ENCODE measurements at places on chromosomes 4 and X.

GRCh38 chrX:100341142-100341510, 68.9 kb downstream of the PCDH19 start:
- DNase-seq = no peak

DNA sequence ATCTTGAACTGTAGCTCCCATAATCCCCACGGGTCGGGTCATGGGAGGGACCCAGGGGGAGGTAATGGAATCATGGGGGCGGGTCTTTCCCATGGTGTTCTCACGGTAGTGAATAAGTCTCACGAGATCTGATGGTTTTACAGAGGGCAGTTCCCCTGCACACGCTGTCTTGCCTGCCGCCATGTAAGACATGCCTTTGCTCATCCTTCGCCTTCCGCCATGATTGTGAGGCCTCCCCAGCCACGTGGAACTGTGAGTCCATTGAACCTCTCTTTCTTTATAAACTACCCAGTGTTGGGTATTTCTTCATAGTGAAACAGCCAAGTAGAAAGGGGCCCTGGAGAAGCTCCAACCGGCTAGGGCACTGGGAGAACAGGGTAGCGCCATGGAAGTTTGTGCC, 12.3 kb downstream of the CTAG1A start:
- DNase-seq = no peak

DNA sequence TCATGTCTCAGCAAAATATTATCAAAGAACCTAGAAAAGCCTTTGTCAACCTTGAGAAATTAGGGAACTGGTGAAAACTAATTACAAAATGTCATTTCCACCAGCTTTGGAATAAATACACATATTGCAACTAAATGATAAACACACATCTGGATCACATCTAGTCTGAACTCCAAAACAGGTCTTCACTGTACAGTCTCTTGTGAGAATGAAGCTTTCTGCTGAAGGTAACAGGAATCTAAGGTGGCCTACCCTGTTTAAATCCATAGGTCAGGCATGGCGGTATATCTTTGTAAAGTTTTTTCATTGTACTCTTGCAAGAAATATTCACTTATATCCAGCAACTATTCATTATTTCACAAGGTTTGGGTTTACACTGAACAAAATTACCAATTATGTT, 1.7 kb downstream of the SH3D19 start:
- no peak for DNase-seq

GRCh38 chrX:154593201-154593600, 8.3 kb downstream of the CTAG1A start:
- DNase-seq = no peak

GRCh38 chrX:70808942-70809940, 99.3 kb downstream of the TEX11 start:
- DNase-seq = no peak

GRCh38 chr4:14446311-14446710, 556.0 kb upstream of the CPEB2 start:
- DNase-seq = no peak

DNA sequence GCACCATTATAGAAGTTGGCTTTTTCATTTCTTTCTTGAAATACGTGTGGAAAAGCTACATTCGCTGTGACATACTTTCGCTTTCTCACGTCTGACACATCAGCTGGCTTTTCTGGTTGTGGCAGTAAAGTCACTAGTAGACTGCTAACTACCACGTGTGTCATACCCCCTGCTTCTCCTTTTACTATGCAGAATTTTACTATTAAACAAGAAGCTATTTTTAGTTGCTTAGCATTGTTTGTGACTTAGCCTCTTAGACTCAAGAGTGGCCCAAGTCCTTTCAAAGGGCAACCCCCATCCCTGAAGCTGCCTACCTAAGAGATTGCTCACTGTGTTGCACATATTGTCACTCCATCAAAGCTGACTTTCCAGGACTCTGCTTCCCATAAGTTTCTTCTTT, 2.1 kb upstream of the IL2 start:
- DNase-seq = no peak

DNA sequence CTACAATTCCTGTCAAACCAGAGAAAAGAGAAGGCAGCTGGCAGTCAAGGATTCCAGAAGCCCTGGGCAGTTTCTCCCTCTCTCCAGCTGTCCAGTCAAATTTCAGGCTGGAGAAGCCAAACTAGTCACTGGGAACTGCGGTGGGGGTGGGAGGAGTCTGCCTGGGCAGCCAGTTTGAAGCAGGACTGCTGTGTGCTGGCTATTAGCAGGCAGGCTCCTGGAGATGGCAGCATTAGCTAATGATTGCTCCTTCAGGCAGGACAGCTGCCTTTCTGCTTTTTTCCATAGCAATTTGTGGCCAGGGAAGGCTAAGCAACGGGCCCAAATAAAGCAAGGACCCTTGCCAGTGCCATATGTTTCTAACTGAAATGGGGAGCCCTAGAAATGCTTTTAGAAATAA, 44.7 kb upstream of the FGF13 start:
- no peak for DNase-seq

Measured in stimulated activated CD8-positive, alpha-beta memory T cell treated with anti-CD3 and anti-CD28 coated beads, Interleukin-7, amount 100 ng/mL, for 1 hour (primary cell).